Stimulated activated CD8-positive, alpha-beta memory T cell treated with anti-CD3 and anti-CD28 coated beads, Interleukin-15, amount 100 ng/mL, for 24 hours (primary cell): ENCODE measurements at places on chromosomes 13 and 19.

GRCh38 chr19:35533201-35533821, at the start of gene GAPDHS:
Gene GAPDHS (plus strand): TSS chr19:35533456. CDS start chr19:35533528, 72 bp downstream.
- no peak for DNase-seq

- no peak for DNase-seq
These were observed 97.9 kb upstream of the SLC7A1 start for GRCh38 chr13:29693275-29693945.

- no peak for DNase-seq
These were observed 225.1 kb downstream of the HS6ST3 start for GRCh38 chr13:96314974-96315373.

DNA sequence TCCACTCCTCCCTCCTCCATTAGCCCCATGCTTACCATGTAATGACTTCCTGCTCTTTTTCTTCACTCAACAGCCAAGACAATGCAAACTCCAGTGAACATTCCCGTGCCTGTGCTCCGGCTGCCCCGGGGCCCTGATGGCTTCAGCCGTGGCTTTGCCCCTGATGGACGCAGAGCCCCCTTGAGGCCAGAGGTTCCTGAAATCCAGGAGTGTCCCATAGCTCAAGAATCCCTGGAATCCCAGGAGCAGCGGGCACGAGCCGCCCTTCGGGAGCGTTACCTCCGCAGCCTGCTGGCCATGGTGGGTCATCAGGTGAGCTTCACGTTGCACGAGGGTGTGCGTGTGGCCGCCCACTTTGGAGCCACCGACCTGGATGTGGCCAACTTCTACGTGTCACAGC, 2.9 kb upstream of the PPP1R37 start:
- no peak for DNase-seq

GRCh38 chr19:33432015-33432414, 58.5 kb downstream of the CEBPG start:
- DNase-seq, result no peak

DNA sequence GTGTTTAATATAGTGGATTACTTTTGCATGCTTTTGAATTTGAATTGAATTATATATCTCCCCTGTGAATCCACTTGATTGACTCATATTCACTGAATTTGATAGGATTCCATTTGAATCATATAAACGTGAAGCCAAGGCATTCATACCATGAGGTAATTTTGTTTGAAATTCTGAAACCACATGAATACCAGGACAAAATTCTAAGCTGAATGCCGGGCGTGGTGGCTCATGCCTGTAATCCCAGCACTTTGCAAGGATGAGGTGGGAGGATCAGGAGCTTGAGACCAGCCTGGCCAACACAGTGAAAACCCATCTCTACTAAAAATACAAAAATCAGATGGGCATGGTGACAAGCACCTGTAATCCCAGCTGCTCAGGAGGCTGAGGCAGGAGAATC, 4.4 kb downstream of the ZNF793 start:
- DNase-seq, result no peak

- no peak for DNase-seq
These were observed 73.8 kb upstream of the FRY start for GRCh38 chr13:31957772-31958171.

DNA sequence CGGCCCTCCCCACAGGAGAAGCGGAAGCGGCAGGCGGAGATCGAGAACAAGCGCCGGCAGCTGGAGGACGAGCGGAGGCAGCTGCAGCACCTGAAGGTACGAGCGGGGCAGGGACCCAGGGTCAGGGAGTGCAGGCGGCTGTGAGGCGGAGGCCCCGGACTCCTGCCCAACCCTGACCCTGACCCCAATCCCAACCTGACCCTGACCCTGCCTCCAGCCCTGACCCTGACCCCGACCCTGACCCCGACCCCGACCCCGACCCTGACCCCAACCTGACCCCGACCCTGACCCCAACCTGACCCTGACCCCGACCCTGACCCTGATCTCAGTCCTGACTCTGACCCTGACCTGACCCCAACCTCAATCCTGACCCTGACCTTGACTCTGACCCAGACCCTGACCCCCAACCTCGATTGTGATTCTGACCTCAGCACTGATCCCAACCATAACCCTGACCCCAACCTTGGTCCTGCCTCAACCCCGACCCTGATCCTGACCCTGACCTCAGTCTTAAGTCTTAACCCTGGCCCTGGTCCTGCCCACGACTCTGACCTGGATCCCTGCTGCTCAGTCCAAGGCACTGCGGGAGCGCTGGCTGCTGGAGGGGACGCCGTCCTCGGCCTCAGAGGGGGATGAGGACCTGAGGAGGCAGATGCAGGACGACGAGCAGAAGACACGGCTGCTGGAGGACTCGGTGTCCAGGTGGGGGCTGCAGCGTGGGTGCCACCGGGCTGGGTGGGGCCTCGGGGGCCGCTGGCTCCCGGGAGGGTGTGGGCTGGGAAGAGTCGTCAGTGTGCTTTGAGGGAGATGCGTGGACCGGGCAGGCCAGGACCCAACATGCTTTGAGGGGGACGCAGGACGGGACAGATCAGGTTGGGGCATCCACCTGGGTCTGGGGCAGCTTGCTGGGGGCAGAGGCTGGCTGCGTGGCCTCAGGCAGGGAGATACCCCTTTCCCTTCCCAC, 18.5 kb downstream of the PALM start:
- no peak for DNase-seq

GRCh38 chr13:28120317-28120716, 18.0 kb upstream of the PAN3 start:
- no peak for DNase-seq

- no peak for DNase-seq
These were observed 96.1 kb upstream of the UQCRFS1 start for GRCh38 chr19:29308977-29309590.

GRCh38 chr19:1622541-1622940, 17.3 kb upstream of the UQCR11 start:
- DNase-seq, result no peak
